ENCODE measurements at places on chromosomes 2 and 18. TPM values are rescaled to one million over a fixed set of nuclear protein-coding genes. Genes with fewer than 3 reads are reported as not detected.

DNA sequence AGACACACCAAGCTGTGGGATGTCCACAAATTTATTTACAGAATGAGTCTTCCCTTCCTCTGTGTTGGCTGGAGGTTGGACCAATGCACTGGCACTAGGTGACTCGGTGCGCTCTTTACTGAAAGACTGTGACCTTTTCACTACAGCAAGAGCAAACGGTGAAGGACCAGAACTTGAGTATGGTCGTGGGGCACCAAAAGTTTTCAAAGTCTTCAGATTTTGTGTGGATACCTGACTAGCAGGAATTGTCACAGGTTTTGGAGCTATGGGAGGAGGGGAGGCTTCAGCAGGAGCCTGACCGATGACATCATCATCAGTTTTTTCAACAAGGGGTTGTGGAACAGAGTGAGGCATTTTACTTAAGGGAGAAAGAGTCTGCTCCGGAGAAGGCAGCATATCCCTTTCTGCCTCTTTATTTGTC lies 73.0 kb upstream of the GRB14 start:
- no peaks in the 10 kb centered on the region for H3K27me3 ChIP-seq
- H3K4me1 ChIP-seq: no peaks in the 10 kb centered on the region
- peak overlapping the region; percentile 73 for H3K27ac ChIP-seq
- H3K4me3 ChIP-seq: peak overlapping the region; percentile 81
- DNase-seq: no peak

TMEM247 gene
- not detected for total RNA-seq

B4GALT6 gene
- 35.9 TPM for total RNA-seq

GRCh38 chr18:72868585-72869225 lies 918 bp upstream of the NETO1 start:
- H3K4me3 ChIP-seq: peak overlapping the region; percentile 86
- no peak overlapping the region for H3K27ac ChIP-seq
- no peaks in the 10 kb centered on the region for H3K36me3 ChIP-seq
- H3K27me3 ChIP-seq: peaks cover 73% of the 10 kb centered on the region
- no peak for DNase-seq

G6PC2 gene
- total RNA-seq: 2.8 TPM

DNA sequence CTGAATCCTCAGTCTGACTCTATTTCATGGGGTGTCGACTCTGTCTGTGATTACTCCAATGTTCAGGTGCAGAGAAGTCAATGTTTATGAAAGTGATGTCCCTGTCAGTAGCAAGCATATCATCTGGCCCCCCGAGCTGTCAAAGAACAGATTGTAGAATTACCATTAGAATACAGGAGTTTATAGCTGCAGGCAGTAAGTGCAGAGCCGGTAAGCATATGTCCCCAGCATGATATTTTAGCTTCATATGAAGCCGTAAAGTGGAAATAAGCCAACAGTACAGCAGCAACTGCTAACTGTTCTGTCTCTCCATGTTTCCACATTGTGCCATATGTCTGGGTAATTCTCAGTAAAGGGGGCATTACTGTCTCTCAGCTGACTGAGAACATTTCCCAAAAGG lies 541.8 kb downstream of the SOX11 start:
- no peak for DNase-seq
- H3K27ac ChIP-seq: no peak overlapping the region
- peaks cover 24% of the 10 kb centered on the region for H3K4me1 ChIP-seq
- no peak overlapping the region for H3K4me3 ChIP-seq

DNA sequence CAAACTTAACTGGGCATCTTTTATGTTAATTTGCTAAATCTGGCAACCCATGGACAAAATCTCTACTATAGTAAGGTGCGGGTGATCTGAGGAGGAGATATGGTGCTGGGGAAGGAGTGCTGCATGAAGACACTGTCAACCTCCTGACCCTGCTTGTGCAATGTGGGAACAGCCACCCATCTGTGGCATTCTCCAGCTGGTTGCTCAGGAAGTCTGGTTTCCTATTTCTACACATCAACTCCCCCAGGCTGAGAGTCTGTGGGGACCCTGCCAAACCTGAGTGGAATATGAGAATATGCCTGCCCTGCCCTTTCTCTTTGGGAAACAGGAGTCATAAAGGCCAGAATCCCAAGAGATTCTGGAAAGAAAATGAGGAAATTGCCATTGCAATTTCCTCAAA lies 60.1 kb upstream of the PAX3 start:
- H3K27ac ChIP-seq: no peak overlapping the region
- DNase-seq: no peak
- H3K36me3 ChIP-seq: no peaks in the 10 kb centered on the region
- peaks cover 3% of the 10 kb centered on the region for H3K27me3 ChIP-seq
- peaks cover 12% of the 10 kb centered on the region for H3K4me1 ChIP-seq

GRCh38 chr2:161273038-161273760 lies 35.0 kb upstream of the PSMD14 start:
- no peaks in the 10 kb centered on the region for H3K36me3 ChIP-seq
- H3K27ac ChIP-seq: no peak overlapping the region
- H3K4me1 ChIP-seq: no peaks in the 10 kb centered on the region
- H3K27me3 ChIP-seq: peaks cover 6% of the 10 kb centered on the region
- H3K4me3 ChIP-seq: no peak overlapping the region

BOK gene
- 108 TPM for total RNA-seq

DNA sequence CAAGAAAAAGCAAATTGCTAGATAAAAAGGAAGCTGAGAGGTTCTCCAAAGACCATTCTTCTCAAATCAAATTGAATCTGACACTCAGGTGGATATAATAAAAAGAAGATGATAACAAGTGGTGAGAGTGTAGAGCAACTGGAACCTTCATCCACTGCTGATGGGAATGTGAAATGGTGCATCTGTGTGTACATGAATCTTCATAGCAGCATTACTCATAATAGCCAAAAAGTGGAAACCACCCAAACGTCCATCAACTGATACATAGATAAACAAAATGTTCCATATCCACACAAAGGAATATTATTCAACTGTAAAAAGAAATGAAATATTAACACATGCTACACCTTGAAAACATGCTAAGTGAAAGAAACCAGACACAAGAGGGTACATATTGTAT lies 357.2 kb upstream of the EPHA4 start:
- no peak for DNase-seq
- no peaks in the 10 kb centered on the region for H3K4me1 ChIP-seq
- H3K27ac ChIP-seq: no peak overlapping the region
- peaks cover 10% of the 10 kb centered on the region for H3K27me3 ChIP-seq
- H3K4me3 ChIP-seq: no peak overlapping the region

GRCh38 chr2:31528823-31529222 lies 51.9 kb downstream of the SRD5A2 start:
- no peaks in the 10 kb centered on the region for H3K36me3 ChIP-seq
- H3K27me3 ChIP-seq: peaks cover 45% of the 10 kb centered on the region
- no peak for DNase-seq
- no peaks in the 10 kb centered on the region for H3K4me1 ChIP-seq

TXNDC2 gene
- not detected for total RNA-seq

CCDC68 gene
- not detected for total RNA-seq

DNA sequence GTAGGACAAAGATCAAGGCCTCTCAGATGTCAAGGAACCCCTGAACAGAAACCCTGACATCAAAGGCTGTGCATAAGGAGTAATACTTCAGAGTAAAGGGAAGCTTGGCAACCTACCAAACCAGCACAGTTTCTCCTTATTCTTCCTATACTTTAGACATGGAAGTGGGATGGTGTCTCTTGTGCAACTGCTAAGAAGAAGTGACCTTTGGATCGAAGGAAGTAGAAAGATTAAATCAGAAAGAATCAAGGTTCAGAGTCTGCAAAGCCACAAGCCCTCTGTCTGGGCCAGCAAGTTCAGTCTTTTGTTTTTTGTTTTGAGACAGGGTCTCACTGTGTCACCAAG lies 66.2 kb upstream of the SLC39A10 start:
- H3K27me3 ChIP-seq: no peaks in the 10 kb centered on the region
- no peaks in the 10 kb centered on the region for H3K4me1 ChIP-seq
- H3K27ac ChIP-seq: no peak overlapping the region
- H3K36me3 ChIP-seq: no peaks in the 10 kb centered on the region

- H3K27me3 ChIP-seq: peaks cover 2% of the 10 kb centered on the region
- no peak for DNase-seq
- no peak overlapping the region for H3K27ac ChIP-seq
- no peak overlapping the region for H3K4me3 ChIP-seq
Observed at GRCh38 chr18:55406451-55406991, 181.5 kb downstream of the TCF4 start.

ANKRD30BL gene
- total RNA-seq: not detected

Measured in type B pancreatic cell (in vitro differentiated cells).